ENCODE measurements at places on chromosomes 13 and 19.

GRCh38 chr19:1481893-1482360 is 2.9 kb upstream of the C19orf25 start:
- DNase-seq: no peak

- no peak for DNase-seq
Observed at GRCh38 chr13:42312817-42313431, 41.0 kb downstream of the AKAP11 start.

- DNase-seq: no peak
Observed at GRCh38 chr13:21608961-21609360, 5.0 kb upstream of the MICU2 start.

DNA sequence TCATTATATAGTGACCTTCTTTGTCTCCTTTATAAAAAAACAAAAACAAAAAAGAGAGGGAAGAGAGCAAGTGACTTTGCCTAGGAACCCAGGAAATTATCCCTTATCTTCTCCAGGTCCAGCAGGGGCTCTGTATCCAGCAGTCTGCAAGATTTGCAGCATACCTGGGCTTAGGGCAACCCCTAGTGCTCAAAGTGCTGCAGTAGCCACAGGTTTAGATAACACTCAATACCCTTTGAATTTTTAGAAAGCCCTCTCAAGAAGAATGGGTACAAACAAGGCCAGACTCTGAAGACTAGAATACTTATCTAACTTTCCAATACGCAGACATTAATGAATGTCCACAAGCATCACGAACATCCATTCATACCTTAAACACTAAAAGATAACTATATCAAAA is 43.2 kb downstream of the CCNA1 start:
- no peak for DNase-seq

- no peak for DNase-seq
Observed at GRCh38 chr13:43089912-43090498, 66.6 kb downstream of the DNAJC15 start.

DNA sequence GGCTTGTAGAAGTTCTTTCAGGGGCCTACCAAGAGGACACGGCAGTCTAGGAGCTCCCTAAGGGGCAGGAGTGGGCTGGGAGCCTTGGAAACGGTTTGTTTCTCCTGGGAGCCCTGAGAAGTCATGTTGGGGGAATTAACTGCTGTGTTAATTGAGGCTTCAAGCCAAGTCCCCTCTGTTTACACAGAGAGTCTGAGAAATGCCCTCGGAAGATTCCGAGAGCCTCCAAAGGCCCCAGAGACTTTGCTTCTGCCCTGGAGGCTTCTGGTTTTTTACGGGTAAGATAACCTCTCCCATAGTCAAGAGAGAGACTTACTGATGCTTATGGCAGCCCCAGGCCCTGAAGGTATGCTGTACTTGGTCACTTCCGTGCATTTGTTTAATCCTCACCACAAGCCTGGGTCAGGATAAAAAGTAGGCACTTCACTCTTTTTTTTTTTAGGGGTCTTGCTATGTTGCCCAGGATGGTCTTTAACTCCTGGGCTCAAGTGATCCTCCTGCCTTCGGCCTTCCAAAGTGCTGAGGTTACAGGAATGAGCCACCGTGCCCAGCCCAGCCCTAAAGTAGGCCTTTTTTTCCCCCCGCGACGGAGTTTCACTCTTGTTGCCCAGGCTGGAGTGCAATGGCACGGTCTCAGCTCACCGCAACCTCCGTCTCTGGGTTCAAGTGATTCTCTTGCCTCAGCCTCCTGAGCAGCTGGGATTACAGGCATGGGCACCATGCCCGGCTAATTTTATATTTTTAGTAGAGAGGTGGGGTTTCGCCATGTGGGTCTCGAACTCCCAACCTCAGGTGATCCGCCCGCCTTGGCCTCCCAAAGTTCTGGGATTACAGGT is 15.2 kb downstream of the IER2 start:
- DNase-seq: no peak

DNA sequence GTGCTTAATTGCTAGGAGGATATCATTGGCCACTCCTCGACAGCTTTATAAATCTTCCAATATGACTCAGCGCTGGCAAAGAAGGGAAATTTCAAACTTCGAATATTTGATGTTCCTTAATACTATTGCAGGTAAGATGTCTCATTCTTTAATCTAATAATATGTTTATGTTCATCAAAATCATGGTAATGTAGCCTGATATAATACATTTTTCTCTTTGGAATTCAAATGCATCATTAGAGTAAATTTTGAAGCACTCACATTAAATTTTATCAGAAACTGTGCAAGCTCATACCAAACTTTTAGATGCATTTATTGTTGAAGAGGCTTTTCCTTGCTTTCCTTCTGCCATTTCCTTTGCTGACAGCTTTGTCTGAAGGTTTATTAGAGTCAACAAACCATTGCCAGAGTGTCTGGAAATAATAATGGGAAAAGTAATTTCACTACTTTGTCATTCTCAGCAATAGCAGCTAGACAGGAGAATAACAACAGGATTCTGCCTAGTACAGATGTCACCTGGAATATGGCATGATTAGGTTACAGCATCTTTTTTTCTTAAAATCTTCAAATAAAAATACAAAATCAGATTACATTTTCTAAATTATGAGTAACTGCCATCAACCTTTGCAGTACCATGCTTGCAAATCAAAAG is 78.6 kb upstream of the MAB21L1 start:
- DNase-seq: no peak

- no peak for DNase-seq
Observed at GRCh38 chr13:27973961-27974662, 5.0 kb upstream of the CDX2 start.

DNA sequence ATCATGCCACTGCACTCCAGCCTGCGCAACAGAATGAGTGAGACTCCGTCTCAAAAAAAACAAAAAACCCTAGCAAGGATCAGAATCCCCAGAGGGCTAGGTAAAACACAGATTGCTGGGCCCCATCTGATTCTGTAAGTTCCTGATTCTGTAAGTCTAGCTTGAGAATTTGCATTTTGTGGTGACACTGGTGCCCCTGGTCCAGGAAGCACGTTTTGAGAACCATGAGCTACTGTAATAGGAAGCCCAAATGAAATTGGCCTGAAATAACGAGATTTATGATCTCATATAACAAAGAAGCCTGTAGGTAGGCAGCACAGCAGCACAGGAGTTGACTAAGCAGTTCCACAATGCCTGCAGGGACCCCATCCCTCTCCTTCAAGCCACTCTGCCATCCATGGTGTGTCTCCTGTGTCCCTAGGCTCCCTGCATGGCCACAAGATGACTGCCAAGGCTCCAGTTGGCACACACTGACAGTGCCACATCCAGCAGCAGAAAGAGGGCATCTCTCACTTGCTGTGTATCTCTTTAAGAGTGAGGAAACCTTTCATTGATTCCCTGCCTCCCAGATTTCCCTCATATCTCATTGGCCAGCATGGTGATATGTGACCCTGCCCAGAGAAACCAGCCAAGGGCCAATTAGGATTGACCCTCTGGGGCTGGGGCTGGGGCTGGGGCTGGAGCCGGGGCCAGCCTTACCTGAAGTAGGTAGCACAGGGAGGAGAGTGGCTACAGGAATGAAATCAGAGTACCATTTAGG is 21.7 kb downstream of the SIPA1L3 start:
- no peak for DNase-seq

- DNase-seq: no peak
Observed at GRCh38 chr13:112596235-112596634, 8.3 kb upstream of the TUBGCP3 start.

- DNase-seq: no peak
Observed at GRCh38 chr19:397321-397720, 11.6 kb downstream of the C2CD4C start.

DNA sequence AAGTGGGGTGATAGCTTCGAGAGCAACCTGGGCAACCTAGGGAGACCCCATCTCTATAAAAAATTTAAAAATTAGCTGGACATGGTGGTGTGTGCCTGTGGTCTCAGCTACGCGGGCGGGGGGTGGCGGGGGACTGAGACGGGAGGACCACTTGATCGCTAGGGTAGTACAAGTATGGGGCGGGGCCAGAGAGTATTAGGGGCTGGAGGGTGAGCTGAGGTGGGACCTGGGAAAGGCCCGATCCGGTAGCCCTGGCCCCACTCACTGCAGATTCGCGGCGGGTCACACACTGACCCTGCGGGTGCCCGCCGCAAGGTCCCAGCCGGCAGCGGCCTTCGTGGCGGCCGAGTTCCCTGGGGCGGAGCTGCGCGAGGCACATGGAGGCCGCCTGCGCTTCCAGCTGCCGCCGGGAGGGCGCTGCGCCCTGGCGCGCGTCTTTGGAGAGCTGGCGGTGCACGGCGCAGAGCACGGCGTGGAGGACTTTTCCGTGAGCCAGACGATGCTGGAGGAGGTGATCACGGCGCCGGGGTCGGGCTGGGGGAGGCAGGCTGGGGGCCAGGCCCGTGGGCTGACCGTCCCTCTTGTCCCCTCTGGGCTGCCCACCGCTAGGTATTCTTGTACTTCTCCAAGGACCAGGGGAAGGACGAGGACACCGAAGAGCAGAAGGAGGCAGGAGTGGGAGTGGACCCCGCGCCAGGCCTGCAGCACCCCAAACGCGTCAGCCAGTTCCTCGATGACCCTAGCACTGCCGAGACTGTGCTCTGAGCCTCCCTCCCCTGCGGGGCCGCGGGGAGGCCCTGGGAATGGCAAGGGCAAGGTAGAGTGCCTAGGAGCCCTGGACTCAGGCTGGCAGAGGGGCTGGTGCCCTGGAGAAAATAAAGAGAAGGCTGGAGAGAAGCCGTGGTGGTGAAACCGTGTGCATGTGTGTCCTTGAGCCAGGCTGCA is 2.0 kb upstream of the ARHGAP45 start:
- DNase-seq: peak; percentile 58

DNA sequence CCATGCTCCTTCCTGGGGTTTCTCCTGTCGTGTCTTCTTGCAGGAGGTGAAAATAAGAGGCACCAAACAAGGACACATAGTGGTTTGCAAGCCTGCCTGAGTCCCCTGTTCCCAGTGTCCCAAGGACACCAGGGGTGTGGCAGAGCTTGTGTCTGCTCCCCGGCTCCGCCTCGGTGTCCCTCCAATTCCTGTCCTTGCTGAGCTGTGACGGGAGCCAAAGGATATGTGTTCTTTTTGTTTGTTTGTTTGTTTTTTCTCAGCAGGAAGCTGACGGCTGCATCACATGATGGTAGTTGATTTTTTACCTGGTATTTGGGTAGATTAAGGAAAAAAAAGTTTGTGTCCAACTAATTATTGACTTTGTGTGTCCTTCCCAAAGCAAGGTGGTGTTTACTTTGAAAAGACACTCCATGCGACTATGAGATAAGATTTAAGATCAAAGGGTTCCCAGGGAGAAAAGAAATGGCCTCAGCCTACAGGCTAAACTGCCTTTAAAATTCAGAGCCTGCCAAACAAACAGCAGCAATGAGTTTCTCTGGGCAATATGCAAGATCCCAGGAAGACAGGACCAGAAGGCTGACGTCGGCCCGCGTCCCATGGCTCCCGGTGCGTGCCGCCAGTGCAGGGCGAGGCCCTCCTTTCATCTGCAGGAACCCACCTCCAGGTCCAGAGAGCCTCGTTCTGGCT is 50.8 kb upstream of the XPO4 start:
- DNase-seq: no peak

GRCh38 chr19:38375098-38375493 is 725 bp downstream of the PSMD8 start:
- DNase-seq: no peak

DNA sequence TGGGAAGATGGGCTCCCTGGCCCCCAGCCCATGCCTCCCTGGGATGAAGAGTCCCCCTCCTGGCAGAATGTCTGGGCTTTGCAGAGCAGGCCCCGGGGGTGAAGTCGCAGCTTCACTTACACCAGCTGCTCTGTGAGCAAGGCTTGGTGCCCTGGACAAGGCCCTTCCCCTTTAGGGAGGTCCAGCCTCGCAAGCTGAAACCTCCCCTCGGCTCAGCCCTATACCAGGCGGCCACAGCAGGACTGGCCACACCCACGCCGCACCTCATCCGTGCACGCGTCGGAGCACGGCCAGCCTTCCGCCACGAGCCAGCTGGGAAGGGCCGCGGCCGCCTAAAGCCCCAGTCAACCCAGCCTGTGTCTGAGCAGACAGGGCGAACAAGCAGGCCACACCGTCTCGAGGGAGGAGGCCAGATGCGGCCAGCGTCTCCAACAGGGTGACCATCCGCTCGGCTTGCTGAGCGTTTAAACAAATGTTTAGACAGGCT is 83.2 kb upstream of the MCF2L start:
- no peak for DNase-seq

GRCh38 chr19:1407528-1408299 is at the start of gene DAZAP1:
Gene DAZAP1 (plus strand): TSS chr19:1407586. CDS start chr19:1407774, 188 bp downstream.
- no peak for DNase-seq

DNA sequence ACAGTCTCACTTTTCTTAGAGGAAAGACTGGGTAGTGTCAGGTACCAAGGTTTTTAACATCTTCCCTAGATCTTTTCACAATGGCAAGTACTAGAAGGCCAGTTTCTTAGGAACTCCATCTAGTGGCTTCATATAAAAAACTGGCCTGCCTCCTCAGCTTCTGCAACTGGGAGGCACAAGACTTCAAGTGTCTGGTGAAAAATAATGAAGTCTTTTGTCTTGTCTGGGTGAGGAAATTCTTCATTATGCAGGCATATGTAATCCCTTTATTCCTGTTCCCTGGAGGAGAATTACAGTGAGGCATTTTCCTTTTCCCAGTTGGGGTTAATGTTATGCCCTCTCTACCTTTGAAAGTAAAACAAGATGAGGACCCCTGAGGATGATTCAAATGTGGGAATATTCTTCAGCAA is 300.5 kb downstream of the NALCN start:
- DNase-seq: no peak

DNA sequence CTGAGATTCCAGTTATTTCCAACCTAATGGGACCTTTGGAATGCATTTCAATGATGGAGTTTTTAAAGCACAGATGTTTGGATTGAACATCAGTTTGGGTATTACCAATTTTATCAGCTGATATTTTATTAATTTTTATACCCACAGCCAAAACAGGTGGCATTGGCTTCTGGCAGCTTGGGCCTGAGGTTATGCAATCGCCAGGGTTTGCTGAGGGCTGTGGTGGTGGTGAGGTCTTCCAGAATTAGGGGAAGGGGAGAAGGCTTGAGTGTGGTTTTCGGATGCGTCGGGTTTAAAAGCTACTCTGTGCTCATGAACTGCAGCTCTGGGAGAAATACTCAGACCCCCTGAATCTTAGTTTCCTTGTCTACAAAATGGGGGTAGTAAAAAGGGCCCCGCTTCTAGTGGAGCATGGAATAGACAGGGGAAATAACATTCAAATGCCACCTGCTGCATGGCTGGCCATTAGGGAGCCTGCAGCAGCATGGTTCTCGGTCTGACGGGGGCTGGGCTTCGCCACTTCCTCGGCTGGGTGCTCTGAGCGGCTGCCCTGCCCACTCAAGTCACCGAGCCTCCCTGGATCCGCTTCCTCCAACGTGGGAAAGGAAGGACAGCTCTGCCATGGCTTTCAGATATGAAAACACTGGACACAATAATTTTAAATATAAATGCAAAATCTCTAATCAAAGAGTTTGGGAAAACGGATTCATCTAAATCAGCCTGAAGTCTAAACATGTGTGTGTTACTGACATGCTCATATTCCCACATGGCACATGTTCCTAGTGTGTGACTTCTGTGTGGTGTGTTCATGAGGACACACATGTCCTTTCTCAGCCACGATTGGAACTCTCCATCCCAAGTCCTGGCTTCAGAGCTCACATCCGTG is 35.2 kb downstream of the ADPRHL1 start:
- DNase-seq: no peak

- DNase-seq: no peak
Observed at GRCh38 chr13:46343279-46343994, 43.6 kb downstream of the RUBCNL start.

Data from stimulated activated naive CD4-positive, alpha-beta T cell (primary cell).